AG08395 (cell line): ENCODE measurements at places on chromosomes 6 and 20.

DNA sequence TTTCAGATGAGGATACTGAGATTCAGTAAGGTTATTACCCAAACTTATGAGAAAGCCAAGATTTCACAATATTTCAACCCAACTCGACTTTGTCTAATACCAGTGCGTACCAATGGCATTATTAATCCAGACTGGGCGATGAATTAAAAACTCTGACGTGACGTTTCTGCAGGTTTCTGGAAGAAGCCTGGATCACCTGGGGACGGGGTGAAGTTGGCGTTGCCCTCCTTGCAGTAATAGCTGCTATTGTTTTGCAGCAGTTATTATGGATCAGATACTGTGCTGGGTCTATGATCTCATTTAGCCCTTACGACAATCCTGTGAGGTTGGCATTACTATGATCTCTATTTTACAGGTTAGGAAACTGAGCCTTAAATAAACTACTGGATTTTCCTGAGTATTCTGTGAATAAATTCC lies 569 bp upstream of the CDC5L start:
- no peak for DNase-seq

GRCh38 chr6:63589952-63590411 lies 17.7 kb downstream of the LOC128125822 start:
- no peak for DNase-seq

DNA sequence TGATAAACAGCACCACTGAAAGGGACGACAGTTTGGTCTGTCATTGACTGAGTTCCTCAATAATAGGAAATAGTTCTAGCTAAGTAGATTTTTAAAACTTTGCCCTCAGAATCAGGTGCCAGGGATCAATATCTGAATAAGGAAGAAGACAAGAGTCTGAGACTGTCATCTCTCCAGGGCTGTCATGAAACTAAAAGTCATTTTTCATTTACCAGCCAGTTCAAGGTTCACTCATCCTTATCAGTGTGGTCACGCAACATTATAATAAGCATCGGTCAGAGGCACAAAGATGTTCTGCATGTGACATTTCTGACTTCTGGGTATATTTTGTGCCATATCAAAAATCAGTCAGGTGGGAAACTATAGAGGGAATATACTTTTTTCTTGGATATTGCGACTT lies 52.5 kb upstream of the E2F3 start:
- no peak for DNase-seq

DNA sequence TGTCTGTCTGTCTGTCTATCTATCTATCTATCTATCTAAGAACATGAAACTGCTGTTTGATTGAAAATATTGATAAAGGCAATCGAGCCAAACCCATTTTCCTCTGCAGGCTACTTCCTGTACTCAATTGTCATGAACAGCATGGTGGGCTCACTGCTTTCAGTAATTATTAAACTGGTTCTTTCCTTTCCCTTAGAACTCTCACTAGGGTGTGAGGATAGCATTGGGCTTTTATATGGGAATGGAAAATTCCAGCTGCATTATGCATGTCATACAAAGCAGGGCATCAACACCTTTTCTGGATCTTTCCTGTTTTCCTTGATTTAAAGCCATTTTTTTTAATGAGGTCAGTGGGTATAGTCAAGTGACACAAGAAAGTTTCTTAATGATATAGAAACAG lies 161.0 kb upstream of the SYNCRIP start:
- no peak for DNase-seq

- DNase-seq: no peak
These were observed 132.4 kb upstream of the ADGRF1 start for GRCh38 chr6:47174502-47175023.

- DNase-seq: no peak
These were observed 57.2 kb downstream of the DOK5 start for GRCh38 chr20:54532573-54532972.

DNA sequence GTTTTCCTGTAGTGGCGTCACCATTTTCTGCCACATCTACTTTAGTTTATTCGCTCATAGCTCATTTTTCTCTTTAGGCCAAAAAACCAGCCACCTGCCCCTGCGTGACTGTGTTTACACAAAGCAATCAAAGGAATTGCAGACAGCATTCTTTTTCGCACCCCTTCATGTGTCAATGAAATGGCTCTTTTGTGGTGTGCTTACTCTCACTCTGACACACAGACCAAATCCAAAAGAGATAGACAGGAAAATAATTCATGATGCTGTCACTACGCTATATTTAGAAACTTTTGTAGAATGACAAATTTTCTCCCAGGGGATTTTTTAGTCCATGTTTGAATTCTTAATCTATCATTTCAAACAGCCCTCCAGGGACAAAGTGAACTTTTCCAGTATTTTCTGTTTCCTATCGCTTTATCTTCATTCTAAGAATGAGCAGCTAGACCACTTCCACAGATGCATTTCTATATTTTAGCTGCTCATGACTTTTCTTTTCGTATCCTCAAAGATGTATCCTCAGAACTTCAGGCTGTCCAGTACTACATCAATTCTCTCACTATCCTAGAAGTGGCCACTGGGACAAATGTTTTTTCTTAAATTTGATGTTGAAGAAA lies 37.9 kb upstream of the KHDRBS2 start:
- no peak for DNase-seq

DNA sequence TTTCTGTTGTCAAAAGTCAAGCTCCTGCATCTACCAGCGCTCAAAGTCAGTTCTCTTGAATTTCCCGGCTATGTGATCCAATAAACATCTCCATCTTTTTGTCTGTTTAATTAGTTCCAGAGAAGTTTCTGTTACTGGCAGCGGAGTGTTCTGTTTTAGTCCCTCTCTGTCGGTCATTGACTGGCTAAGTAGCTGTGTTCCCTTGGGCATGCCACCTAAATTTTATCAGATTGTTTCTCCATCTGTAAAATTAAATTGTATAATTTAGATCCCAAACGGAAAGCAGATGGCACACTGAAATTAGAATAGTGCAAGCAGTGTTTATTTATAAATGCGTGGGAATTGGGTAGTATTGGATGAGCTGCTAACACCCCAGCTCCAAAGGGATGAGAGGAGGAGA lies 29.7 kb upstream of the PRL start:
- DNase-seq: no peak

GRCh38 chr20:25461281-25461650 lies 53.8 kb downstream of the GINS1 start:
- DNase-seq: no peak

DNA sequence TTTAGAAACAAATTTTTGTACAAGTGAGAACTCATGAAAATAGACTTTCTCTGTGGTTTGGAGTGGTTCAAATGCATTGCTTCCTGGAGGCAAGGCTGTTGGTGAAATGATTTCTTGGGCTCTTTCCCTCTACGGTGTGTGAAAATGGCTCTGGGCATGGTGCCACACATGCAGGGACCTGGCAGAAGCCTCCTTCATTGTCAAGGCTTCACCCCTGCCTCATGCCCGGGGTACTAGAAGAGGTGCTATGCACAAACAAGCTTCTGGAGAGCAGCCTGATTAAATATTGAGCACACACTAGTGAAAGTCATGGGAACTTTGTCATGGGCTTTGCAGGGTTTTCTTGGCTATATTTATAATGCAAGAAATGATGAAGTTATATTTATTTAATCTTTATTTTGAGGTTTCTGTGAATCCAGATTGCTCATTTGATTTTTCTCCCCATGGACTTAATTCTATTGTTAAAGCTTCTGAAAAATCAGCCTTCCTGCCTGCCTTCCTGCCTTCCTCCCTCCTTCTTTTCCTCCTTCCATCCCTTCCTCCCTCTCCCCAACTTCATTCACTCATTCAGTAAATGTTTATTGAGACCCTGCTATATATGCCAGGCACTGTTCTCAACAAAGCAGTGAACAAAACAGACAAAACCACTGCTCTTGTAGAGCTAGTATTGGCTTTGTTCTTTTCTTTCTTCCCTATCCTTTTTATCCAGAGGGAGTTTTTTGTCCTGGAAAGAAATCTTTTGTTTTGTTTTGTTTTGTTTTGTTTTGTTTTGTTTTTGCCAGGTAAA lies 21.0 kb downstream of the C6orf89 start:
- DNase-seq: no peak
